ENCODE measurements at places on chromosomes 11 and 22.

DNA sequence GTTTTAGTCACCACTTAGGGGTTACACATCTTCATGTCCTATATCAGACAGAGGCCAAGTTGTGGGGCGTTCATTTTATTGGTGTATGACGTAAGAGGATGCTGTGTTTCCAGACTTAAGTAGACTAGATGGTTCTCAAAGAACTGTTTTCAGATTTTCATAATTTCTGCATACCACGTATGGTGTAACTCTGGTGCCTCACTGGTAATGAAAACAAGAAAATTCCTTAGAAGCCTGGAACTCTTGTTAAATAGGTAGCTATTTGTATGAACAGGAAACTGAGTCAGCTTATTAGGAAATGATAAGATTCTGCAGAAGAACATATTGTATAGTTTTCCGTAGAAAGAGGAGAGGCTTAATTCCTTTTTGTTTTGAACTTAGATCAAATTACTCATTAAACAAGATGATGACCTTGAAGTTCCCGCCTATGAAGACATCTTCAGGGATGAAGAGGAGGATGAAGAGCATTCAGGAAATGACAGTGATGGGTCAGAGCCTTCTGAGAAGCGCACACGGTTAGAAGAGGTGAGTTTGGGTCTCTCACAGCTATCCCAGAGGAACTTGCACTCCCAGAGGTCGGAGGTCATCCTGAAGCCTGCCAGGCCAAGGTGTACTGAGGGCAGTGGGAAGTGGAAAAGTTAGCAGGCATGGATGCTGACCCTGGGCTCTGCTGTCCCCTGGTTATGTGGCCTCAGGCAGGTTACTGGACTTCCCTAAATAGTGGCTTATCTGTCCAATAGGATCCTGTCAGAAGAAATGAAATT is 3.9 kb downstream of the CDC45 start:
- DNase-seq: peak; percentile 67

- no peak for DNase-seq
Observed at GRCh38 chr11:130905512-130905911, 10.8 kb downstream of the SNX19 start.

DNA sequence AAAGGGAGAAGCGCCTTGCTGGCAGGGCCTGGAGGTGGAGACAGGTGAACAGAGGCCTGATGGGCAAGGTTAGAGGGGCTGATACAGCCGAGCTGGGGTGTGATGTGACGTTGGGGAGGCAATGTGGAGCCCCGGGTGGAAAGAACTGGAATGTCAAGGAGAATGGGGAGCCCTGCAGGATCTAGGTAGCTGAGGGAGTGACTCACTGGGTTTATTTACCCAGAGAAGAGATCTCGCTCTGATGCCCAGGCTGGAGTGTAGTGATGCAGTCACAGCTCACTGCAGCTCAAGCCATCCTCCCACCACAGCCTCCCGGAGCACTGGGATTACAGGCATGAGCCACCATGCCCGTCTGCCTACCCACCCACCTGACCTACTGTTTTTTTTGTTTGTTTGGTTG is 1.9 kb upstream of the CYB5R3 start:
- no peak for DNase-seq

DNA sequence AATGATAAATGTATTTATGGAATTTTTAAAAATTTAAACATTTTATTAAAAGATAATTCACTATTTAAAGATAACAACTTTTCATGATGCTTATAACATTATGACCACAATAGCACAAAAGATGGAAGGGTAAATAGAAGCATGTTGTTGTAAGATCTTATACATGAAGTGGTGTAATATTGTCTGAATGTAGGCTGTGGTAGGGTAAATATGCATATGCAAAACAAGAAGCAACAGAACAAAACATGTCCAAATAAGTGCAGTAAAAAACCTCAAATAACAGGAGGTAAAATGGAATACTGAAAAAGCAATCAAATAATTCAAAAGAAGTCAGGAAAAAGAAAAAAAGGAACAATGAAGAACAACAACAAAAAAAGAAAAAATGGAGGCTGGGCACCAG is 56.0 kb downstream of the ADM start:
- DNase-seq: no peak

DNA sequence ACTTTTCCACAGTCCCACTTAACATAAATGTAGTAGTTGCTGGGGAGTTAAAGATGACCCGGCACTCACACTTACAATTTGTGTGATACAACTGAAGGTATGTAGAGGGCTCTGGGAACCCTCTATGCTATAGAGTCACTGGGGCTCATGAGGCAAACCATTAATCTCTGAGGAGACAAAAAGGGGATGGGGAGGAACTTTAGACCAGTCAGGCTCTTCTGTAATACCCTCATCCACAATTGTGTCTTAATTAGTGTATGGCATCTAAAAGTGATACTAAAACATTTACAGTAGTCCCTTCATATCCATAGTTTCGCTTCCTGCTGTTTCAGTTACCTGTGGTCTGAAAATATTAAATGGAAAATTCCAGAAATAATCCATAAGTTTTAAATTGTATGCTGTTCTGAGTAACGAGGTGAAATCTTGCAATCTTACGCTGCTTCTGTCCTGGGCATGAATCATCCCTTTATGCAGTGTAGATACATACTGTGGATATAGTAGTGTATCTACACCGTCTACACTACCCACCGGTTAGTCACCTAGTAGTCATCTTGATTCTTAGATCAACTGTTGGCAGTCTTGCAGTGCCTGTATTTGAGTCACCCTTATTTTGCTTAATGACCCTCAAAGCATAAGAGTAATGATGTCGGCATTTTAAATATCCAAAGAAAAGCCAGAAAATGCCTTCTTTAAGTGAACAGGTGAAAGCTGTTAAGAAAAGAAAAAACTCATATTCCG is 12.2 kb downstream of the CBL start:
- peak; percentile 78 for DNase-seq

DNA sequence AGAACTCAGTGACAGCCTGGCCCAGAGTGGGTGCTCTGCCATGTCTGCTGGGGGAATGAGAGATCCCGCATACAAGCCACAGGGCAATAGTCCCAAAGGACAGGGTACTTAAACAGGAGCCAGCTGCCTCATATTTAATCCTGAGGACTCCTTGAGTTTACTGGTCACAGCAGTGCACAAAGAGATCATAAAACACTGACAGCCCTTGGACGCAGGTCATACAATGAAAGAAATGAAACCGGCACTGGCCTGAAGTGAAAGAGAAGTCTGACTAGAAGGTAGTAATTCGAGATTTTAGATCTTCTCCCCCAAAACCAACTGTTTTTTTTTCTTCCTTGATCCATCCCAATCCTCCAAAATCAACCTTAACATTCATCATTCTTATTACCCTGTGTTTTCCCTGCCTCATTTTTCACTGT is 299.8 kb upstream of the SYN3 start:
- no peak for DNase-seq

GRCh38 chr11:79100093-79100910 is 340.5 kb downstream of the TENM4 start:
- no peak for DNase-seq

DNA sequence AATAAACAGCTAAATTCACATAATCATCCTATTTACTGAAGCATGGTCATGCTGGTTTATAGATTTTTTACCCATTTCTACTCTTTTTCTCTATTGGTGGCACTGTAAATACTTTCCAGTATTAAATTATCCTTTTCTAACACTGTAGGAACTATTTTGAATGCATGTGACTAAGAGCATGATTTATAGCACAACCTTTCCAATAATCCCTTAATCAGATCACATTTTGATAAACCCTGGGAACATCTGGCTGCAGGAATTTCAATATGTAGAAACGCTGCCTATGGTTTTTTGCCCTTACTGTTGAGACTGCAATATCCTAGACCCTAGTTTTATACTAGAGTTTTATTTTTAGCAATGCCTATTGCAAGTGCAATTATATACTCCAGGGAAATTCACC is 10.7 kb downstream of the RAG1 start:
- no peak for DNase-seq

- DNase-seq: no peak
Observed at GRCh38 chr11:11416917-11417316, 63.9 kb upstream of the CSNK2A3 start.

DNA sequence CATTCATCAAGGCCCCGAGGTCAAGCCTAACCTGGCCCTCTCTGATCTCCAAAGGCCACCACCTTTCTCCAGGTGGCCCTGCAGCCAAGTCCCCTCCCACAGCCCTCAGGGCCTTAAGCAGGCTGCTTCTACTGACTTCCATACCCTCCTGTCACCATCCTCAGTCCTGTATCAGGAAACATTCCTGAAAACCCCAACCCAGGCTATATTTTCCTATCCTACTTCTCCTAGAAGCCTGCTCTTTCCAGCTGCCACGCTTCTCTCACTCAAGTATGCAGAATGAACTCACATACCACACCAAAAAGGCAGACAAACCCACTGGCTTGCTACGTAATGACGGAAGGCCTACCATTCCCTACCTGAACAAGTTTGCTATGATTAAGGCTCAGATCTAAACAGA is 23.6 kb downstream of the MORC2 start:
- no peak for DNase-seq

DNA sequence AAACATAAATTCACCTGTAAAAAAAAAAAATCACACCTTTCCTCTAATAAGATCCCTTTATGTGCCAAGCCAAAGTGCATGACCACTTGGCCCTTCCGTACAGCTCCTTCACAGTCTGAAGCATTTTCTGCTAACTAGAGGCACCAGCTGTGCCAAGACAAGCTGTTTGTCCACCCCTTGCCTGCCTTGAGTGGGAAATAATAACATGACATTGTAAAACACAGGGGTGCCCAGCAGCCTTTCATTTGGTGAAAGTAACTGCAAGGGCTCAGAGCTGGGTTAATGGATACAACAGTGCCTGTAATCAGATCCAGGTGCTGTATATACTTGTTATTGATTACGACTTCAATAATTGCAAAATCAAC is 59.2 kb downstream of the DDIAS start:
- DNase-seq: no peak

DNA sequence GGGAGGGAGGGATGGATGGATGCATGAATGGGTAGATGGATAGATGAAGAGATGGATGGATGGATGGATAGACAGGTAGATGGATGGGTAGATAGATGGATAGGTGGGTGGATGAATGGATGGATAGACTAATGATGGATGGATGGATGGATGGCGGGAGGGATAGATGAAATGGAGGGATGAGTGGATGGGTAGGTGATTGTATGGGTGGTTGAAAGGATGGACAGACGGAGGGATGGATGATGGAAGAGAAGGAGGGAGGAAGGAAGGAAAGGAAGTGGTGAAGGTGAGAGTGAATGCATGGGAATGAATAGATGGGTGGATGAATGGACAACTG is 3.7 kb upstream of the TNNT3 start:
- no peak for DNase-seq

DNA sequence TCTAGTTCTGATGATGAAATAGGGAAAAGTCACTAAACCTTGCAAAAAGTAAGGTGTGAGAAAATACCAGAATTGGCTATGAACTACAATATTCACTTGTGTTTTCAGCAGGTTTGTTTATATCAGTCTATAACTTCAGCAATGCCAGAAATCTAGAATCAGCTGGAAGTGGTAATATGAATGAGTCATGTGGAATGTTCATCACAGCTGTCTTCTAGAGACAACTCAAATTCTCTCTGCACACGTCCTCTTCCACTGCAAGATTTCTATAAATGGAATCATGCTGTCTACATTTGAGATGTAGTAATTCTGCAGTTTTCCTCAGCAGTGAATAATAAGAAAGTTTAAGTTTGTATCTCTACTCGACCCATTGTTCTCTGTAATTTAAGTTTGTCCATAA is 89.9 kb downstream of the OR4A15 start:
- DNase-seq: no peak

- DNase-seq: no peak
Observed at GRCh38 chr22:19942157-19943081, 801 bp upstream of the TXNRD2 start.

DNA sequence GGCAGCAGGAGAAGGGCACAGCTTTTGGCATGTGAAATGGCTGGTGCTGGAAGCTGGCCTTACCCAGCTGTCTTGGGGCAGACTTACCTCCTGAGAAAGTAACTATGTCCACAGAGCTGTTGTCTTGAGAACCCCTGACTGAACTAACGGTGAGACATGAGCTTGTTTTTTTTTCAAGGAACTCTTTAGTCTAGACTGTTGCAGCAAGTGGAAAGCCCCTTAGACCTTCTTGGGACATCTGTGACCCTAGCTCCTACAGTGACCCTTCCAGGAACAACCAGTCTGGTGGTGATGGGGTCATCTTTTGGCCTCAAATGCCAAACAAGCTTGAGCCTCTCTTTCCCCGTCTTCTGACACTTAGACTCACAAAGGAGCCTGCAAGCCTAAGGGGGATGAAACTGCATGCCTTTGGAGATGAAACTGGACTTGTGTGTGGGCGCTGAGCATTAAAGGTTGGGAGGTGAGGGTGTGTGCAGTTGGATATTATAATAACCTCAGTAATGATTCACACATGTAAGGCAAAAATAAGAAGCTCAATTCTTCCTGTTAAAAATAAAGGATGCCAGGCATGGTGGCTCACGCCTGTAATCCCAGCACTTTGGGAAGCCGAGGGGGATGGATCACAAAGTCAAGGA is 35.4 kb downstream of the SDHD start:
- no peak for DNase-seq

DNA sequence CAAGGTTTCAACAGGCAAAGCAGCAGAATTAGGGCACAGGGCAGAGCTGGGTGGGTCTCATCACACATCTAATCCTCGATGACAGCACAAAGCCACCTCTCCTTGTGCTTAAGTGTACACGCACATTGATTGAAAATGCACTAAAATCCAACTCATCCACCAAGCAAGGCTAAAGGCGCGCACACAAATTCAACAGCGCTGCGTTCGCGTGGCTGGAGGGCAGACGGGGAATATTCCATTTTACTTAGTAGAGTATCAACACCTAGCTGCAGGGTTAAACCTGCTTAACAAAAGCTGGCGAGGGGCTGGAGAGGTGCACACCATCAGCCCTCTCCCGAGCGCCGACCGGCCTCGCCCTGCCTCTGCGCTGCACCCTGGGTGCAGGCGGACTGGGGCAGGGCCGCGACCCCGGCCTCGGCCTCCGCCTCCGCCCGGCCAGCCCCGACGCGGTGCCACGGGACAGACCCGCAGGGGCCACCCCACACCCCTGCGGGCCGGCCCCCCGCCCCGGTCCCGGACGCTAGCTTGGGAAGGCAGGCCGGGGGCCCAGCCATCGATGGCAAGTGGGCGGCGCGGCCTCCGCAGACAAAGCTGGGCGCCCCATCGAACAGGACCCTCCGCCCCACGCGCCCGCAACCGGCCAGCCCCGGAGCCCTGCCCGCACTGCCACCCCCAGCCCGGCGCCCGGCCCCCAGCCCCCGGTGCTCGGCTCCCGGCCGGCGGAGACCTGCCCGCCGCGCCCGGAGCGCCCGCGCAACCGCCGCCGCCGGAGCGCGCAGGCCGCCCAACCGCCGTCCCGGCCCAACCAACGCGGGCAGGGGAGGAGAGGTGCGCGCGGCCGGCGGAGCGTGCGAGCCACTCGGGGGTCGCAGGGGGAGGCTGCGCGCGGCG is 929 bp downstream of the PRDM10 start:
- no peak for DNase-seq

All from AG04449 (cell line).